ENCODE measurements at places on chromosomes 3 and 15. TPM values are rescaled to one million over a fixed set of nuclear protein-coding genes. Genes with fewer than 3 reads are reported as not detected.

The CACNA2D2 gene
- 1.5 TPM for polyA plus RNA-seq

The FANCD2OS gene
- polyA plus RNA-seq = not detected

The GOLGA6L7 gene
- polyA plus RNA-seq = not detected

The CDCP1 gene
- polyA plus RNA-seq = 4.8 TPM

- no peak for DNase-seq
Observed at GRCh38 chr3:60096403-60096802, 1046.6 kb upstream of the CFAP20DC start.

The VEPH1 gene
- 2.5 TPM for polyA plus RNA-seq

The CHST2 gene
- polyA plus RNA-seq = 12.5 TPM

GRCh38 chr3:128196647-128197046 is 43.4 kb downstream of the EEFSEC start:
- no peak for DNase-seq

DNA sequence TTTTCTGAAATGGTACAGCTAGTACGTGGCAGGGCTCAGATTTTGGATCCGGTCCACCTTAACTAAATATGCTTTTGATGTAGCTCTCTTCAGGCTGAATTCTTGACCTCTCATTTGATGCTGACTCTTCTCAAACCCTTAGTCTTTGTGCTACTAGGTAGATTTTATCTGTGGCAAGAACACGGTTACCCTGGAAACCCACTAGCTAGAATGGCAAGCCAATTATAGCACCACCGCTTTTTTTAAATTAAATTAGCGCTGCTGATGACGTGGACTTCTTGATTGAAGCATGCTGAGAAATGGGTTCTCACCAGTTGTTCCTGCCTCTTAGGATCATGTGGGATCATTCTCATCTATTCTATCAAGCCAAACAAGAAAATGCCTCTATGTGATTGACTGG is 421.5 kb downstream of the LPP start:
- no peak for DNase-seq

The GOLIM4 gene
- 38.8 TPM for polyA plus RNA-seq

- peak; percentile 70 for DNase-seq
Observed at GRCh38 chr3:48222616-48223513, at the start of gene CAMP. TSS of gene CAMP (plus strand) at chr3:48223495. CDS start at chr3:48223512, 17 bp downstream.

DNA sequence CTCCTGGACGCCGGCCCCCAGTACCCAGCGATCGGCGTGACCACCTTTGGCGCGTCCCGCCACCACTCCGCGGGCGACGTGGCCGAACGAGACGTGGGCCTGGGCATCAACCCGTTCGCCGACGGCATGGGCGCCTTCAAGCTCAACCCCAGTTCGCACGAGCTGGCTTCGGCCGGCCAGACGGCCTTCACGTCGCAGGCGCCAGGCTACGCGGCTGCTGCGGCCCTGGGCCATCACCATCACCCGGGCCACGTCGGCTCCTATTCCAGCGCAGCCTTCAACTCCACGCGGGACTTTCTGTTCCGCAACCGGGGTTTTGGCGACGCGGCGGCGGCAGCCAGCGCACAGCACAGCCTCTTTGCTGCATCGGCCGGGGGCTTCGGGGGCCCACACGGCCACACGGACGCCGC is 956 bp downstream of the ZIC1 start:
- no peak for DNase-seq

- peak; percentile 8 for DNase-seq
Observed at GRCh38 chr3:162938083-162938482, 1441.5 kb downstream of the OTOL1 start.

DNA sequence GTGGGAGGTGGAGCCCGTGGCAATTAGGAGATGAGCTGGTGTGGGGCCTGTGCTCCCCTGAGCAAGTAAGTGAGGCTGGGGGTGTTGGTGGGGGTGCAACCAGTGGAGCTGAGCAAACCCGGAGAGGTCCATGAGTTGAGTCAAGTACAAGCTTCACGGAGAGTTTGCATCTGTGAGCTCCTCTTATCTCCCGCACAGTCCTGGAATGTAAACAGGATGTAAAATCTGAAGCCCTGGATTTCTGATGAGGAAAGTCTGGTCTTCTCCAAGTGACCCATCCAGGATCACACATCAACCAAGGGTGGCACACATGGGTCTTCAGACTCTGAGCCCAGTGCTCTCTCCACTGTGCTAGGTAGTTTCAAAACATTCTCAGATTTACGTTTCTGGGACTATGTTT is 67.8 kb downstream of the LSM3 start:
- DNase-seq = no peak

GRCh38 chr3:22450786-22451400 is 699.9 kb upstream of the ZNF385D start:
- no peak for DNase-seq

DNA sequence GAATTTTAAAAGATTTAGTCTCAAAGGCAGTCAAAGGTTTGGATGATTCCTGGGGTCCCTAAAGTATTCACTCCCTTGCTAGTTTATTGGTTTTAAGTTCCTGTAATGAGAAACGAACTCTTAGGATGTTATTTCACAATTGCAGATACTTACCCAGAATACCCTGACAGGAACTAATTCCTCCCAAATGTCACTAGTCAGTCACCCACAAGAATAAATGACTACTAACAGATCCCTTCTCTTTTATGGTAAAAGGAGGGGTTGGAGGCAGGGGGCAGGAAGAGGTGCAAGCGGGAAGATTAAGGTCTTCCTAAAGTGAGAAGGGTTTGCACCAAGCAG is 174.2 kb upstream of the SLC2A2 start:
- DNase-seq = no peak

- no peak for DNase-seq
Observed at GRCh38 chr3:165751637-165752036, 85.6 kb downstream of the BCHE start.

GRCh38 chr3:161560008-161560637 is 63.5 kb downstream of the OTOL1 start:
- peak; percentile 77 for DNase-seq

All from hepatocyte (in vitro differentiated cells).